ENCODE measurements at places on chromosomes 5 and 9. TPM values are rescaled to one million over a fixed set of nuclear protein-coding genes. Genes with fewer than 3 reads are reported as not detected.

- no peaks in the 10 kb centered on the region for H3K27me3 ChIP-seq
- no peaks in the 10 kb centered on the region for H3K4me1 ChIP-seq
- H3K4me3 ChIP-seq: no peak overlapping the region
- DNase-seq: no peak
- H3K36me3 ChIP-seq: no peaks in the 10 kb centered on the region
Observed at GRCh38 chr5:81633471-81633870, 117.4 kb downstream of the SSBP2 start.

- H3K36me3 ChIP-seq: no peaks in the 10 kb centered on the region
- peaks cover 2% of the 10 kb centered on the region for H3K4me1 ChIP-seq
- no peak overlapping the region for H3K27ac ChIP-seq
- DNase-seq: no peak
- no peaks in the 10 kb centered on the region for H3K27me3 ChIP-seq
- H3K4me3 ChIP-seq: no peak overlapping the region
Observed at GRCh38 chr5:132417010-132417439, 47.5 kb downstream of the SLC22A5 start.

DNA sequence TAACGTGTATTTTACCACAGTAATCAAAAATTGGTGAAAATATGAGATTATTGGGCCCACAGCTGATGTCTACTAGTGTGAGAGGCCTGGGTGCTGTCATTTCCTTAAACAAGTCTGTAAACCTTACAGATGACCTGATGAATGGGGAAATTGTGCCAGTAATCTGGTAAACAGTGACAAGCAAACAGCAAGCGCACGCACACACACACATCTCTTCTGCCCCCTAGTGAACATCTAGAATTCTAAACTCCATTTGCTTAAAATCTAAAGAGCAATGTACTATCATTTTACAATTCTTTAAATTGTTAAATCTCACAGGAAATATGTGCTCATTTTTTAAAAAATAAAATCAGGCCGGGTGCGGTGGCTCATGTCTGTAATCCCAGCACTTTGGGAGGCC lies 7.5 kb upstream of the RAPGEF1 start:
- H3K36me3 ChIP-seq: no peaks in the 10 kb centered on the region
- no peak overlapping the region for H3K27ac ChIP-seq
- H3K4me1 ChIP-seq: no peaks in the 10 kb centered on the region
- H3K4me3 ChIP-seq: no peak overlapping the region
- no peak for DNase-seq

The SURF6 gene
- 26.7 TPM for total RNA-seq

DNA sequence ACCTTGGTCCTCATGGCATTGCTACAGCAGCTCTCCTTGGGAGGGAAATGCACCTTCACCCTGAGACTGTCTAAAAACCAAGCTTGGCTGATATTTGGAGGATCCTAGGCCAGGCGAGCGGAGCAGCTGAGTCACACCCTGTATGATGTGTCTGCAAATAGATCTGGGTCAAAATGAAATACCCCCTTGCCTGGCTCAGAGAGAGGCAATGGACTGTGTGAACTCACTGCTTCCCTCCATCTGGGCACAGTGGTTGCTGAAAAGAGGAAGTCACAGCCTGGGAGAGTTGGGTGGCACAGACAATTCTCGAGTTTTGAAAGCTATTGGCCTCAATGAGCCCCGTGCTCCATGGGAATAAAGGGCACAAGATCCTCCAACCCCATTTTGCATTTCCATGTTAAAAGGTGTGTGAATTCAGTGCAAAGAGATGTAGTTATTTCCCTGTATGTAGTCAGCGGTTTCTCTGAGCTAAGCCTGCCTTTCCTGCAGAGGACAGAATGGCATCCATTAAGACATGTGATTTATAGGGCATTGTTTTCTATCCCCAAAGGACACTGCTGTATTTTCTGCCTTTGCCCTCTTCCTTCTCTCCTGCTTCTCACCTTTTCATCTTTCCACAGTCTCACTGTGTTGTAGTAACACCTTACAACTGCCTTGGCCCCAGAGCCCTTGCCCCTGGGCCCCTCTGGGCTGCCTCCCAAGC lies 177.2 kb downstream of the GADD45G start:
- H3K27me3 ChIP-seq: no peaks in the 10 kb centered on the region
- no peak overlapping the region for H3K4me3 ChIP-seq
- no peak overlapping the region for H3K27ac ChIP-seq
- no peak for DNase-seq
- no peaks in the 10 kb centered on the region for H3K36me3 ChIP-seq
- no peaks in the 10 kb centered on the region for H3K4me1 ChIP-seq
